ENCODE measurements at places on chromosomes 3 and 15.

DNA sequence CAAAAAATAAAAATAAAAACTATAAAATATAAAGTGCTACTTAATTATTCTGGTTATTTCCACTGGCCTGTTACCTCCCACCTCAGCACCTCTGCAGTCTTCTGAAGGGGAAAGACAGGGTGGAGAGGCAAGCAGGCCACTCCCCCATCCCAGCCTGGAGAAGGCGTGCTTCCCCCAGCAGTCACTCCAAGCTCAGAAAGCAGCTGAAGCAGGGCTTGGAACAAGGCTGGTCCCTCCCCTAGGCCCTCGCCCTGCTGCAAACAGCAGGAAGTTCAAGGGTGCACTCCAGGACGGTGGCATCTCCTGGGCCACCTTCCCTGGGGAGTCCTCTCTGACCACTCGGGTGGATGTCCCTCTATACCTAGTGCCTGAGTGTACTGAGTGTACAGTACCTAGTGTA, 21.4 kb downstream of the CACNA2D2 start:
- DNase-seq: no peak

DNA sequence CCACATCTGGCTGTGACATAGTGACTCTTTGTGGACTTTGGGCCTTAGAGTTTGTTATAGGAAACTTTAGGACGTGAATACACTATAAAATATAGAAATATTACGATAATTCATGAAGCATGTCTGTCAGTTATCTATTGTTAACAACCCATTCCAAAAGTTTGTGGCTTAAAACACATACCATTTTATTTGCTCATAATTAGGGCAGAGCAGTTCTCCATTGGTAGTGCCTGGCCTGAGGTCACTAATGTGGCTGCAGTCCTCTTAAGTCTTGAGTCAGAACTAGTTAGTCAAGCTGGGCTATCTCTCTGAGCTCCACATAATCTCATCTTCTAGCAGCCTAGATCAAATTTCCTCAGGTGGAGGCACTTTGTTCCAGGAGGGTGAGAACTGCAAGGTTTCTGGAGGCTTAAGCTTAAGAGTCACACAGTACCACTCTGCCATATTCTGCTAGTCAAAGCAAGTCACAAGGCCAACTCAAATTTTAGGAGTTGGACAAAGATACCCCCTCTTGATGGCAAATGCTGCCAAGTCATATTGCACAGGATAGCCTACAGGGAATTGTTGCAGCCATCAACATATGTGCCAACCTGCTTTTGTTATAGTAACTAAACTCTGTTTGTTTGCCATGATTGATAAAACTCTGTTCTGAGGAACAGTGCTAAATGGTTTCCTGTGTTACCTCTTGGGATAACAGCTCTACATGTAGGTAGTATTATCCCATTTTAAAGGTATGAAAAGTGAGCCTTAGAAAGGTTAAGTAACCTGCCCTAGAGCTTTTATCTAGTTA, 8.7 kb downstream of the ATXN7 start:
- DNase-seq: peak; percentile 89

DNA sequence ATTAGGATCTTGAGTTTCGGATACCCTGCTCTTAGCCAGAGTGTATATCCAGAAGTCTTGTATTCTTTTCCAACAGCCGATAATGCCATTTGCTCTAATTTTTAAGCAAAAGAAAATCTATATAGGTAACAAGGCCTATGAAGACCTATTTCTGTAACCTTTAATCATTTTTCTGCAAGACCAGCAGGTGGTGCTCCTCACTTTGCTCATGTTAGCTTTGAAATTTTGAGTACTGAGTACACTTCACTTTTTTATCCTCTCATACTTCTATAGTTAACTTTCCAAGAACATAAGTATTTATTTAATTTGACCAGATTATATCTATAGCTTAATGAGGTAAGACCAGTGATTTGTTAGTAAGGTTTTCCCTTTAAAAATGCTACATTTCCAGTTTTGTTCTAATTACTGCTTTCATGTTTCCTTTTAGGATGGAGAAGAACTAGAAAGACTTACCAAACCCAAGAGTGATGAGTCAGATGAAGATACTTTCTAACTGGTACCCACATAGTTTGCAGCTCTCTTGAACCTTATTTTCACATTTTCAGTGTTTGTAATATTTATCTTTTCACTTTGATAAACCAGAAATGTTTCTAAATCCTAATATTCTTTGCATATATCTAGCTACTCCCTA, 20.5 kb downstream of the SLC35A5 start:
- peak; percentile 63 for DNase-seq

DNA sequence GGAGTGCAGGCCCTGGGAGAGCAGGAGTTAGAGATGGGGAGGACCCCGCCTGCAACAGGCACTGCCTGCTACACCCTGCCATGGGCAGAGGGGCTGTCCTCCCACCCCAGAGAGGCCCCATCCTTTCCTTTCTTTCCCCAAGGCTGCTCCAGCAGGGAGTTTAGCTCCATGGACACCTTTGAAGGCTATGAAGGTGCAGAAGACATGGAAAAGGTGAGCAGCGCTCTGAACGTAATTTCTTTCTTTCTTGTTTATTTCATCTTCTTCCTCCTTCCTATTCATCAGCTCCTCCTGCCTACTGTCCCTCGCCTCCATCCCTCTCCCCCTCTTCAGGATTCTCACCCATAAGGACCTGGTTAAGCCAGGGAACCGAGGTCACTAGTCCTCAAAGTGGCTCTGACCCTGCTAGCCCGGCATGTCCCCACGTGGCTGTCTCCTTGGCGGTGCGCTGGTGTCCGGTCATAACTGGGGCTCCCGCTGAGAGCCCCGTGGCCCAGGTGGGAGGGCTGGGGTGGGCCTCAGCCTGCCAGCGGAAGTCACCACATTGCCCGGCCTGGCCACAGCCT, 16.0 kb upstream of the ADIPOQ start:
- DNase-seq: no peak

- peak; percentile 30 for DNase-seq
Measured at GRCh38 chr3:78050276-78051065, 1010.6 kb downstream of the ROBO2 start.

DNA sequence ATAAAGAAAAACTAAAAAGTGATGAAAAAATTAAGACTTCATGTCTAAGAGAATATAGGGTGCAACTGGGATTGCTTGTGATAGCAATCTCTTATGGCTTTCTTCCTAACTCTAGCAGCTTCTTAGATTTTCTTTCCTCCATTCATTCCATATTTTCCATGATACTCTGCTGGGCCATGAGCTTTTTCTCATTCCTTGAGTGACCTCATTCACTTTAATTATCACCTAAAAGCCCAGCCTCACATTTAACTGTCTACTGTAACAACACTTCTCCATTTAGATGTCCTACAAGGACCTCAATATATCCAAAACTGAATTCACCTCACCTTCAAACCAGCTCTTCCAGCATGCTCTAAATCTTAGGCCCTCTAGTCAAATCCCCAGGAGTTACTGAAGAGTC, 49.5 kb upstream of the ANKRD28 start:
- no peak for DNase-seq

GRCh38 chr3:16273867-16274266, 8.9 kb downstream of the OXNAD1 start:
- DNase-seq: no peak

DNA sequence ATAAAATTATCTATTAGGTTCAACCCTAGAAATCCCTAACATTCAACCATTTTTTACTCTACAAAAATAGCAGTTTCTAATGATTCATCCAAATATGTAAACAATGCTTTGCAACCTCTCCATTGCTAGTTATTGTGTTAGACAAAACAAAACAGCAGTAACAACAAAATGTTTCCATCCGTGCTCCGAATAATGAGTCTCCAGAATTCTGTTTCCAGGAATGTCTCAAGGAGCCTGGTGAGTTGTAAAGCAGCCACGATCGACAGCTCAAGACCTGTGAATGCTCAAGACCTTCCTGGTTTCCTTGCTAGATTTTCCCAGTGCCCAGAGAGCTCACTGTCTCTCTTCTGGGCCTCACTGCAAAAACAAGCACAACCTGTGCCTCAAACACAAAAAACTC, 49.9 kb downstream of the CHRD start:
- no peak for DNase-seq

DNA sequence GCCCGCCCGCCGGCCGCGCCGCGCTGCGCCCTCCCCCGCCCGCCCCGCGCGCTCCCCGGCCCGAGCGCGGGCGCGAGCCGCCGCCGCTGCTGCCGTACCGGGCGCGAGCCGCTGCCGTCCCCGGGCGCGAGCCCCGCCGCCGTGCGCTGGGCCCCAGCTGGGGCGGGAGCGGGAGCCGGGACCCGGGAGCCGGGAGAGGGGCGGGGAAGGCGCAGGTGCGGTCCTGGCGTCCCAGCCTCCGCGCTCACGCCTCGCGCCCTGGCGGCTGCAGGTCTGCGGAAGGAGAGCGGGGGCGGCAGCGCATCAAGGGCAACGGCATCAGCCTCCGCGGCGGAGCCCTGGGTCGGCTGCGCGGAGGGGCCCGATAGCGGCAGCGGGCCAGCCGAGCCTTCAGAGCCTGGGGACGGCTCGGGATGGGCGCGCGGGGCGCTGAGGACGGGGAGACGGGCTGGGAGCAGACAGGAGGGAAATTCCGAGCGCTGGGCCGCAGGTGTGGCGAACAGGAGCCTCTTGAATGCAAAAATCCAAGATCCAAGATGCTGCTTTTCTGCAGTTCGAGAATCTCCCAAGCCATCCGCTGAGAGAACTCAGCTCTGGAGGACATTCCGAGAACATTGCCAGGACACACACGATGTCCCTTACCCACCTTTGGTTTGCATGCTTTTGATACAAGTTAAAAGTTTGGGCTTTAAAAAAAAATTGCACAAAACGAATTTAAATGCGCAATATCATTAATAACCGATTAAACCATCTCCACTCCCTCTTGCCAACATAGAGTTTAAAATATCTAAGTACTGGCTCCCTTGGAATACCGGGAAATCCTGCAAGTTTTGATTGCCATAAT, 251.1 kb downstream of the TJP1 start:
- DNase-seq: no peak
